Activated T-helper 1 cell treated with anti-CD3 and anti-CD28 coated beads, Interleukin-12 subunit alpha, Interleukin-12 subunit beta, Interleukin-2, Interleukin-4 antibody, amounts not matched to agents 30 ng/mL and 10 ng/mL and 1 ng/mL, durations not matched to agents 14 hours and 24 hours and 36 hours (primary cell): ENCODE measurements at places on chromosomes 4 and X.

GRCh38 chr4:13963601-13964000, 336.1 kb upstream of the BOD1L1 start:
- no peaks in the 10 kb centered on the region for H3K27me3 ChIP-seq
- H3K27ac ChIP-seq = no peak overlapping the region
- H3K4me1 ChIP-seq = no peaks in the 10 kb centered on the region
- DNase-seq = no peak
- no peak overlapping the region for H3K4me3 ChIP-seq

- DNase-seq = no peak
- no peak overlapping the region for H3K4me3 ChIP-seq
- H3K27ac ChIP-seq = no peak overlapping the region
- H3K27me3 ChIP-seq = no peaks in the 10 kb centered on the region
- H3K36me3 ChIP-seq = no peaks in the 10 kb centered on the region
- H3K4me1 ChIP-seq = no peaks in the 10 kb centered on the region
These were observed 57.6 kb downstream of the RBM46 start for GRCh38 chr4:154838694-154839093.

DNA sequence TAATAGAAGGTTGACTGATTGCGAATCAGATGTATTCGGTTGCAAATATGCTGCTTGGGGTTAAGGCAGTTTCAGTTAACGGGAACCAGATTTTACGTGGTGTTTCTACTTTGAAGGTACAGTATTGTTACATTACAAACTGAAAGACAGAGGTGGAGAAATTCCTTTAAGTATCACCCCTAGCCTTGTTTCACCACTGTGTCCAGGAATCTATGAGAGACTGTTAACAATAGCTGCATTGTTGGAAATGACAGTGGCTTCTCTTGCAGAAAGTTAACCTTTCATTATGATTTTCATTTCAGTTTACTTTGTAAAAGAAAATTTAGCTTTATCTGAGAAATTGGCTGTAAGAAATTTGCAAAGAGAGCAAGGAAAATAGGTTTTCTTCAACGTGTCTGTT, 2.6 kb downstream of the CDKL5 start:
- peaks cover 13% of the 10 kb centered on the region for H3K4me1 ChIP-seq
- no peak overlapping the region for H3K4me3 ChIP-seq
- H3K36me3 ChIP-seq = no peaks in the 10 kb centered on the region
- peaks cover 9% of the 10 kb centered on the region for H3K27me3 ChIP-seq

- peaks cover 49% of the 10 kb centered on the region for H3K4me1 ChIP-seq
- peaks cover 11% of the 10 kb centered on the region for H3K36me3 ChIP-seq
- no peaks in the 10 kb centered on the region for H3K27me3 ChIP-seq
- peak within 1 kb of the TSS; percentile 95 for H3K4me3 ChIP-seq
- no peak for DNase-seq
- peak within 1 kb of the TSS; percentile 97 for H3K27ac ChIP-seq
These were observed at the start of gene GK for GRCh38 chrX:30653415-30654131. Gene GK, plus strand, starts transcription at chrX:30653423. Its CDS starts 115 bp downstream, at chrX:30653538.

DNA sequence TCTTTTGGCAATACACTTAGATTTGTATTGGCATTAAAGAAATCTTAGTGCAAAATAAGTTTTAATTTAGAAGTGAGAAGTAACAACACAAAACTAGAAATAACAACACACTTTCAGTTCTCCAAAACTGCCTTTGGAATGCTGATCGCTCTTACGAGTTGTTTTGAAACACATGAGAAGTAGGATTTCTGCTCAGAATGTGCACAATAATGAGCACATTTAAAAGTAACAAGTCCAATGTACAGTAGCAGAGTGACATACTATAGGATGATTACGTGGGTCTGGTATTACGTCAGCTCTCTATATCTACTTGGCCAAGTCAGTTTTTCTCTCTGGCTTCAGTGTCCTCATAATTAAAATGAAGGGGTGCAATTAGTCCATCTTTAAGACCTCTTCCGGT, 164.8 kb downstream of the CHM start:
- H3K36me3 ChIP-seq = peaks cover 1% of the 10 kb centered on the region
- no peaks in the 10 kb centered on the region for H3K27me3 ChIP-seq

GRCh38 chr4:1410491-1411325, 4.5 kb upstream of the NKX1-1 start:
- no peak for DNase-seq
- H3K4me3 ChIP-seq = no peak overlapping the region
- H3K36me3 ChIP-seq = peaks cover 2% of the 10 kb centered on the region
- H3K27ac ChIP-seq = no peak overlapping the region
- H3K27me3 ChIP-seq = peaks cover 29% of the 10 kb centered on the region
- no peaks in the 10 kb centered on the region for H3K4me1 ChIP-seq

DNA sequence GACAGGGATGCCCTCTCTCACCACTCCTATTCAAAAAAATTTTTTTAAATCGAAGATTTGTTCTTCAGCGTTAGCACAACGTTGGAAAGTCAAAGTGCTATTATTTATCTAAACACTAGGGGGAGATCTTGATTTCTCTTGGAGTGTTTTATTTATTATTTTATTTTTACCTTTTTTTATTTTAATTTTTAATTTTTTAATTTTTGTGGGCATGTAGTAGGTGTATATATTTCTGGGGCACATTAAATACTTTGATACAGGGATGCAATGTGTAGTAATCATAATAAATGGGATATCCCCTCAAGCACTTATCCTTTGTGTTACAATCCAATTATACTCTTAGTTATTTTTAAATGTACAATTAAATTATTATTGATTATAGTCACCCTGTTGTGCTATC, 37.4 kb upstream of the SLC10A4 start:
- H3K36me3 ChIP-seq = no peaks in the 10 kb centered on the region
- H3K27me3 ChIP-seq = peaks cover 6% of the 10 kb centered on the region
- H3K27ac ChIP-seq = no peak overlapping the region
- no peaks in the 10 kb centered on the region for H3K4me1 ChIP-seq

DNA sequence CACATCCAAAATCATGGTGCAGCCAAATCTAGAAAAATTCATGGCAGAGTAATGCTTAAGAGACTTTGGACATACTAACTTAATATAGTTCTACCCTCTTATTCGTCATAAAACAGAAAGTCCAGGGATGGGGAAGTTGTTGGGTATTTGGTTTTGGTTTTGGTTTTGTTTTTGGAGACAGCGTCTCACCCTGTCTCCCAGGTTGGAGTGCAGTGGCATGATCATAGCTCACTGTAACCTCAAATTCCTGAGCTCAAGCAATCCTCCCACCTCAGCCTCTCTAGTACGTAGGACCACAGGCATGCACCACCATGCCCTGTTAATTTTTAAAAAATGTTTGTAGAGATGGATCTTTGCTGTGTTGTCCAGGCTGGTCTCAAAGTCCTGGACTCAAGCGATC, 271.8 kb upstream of the TENM3 start:
- no peak overlapping the region for H3K27ac ChIP-seq
- no peaks in the 10 kb centered on the region for H3K36me3 ChIP-seq
- no peaks in the 10 kb centered on the region for H3K4me1 ChIP-seq
- no peaks in the 10 kb centered on the region for H3K27me3 ChIP-seq
- no peak for DNase-seq
- H3K4me3 ChIP-seq = peak overlapping the region; percentile 40

DNA sequence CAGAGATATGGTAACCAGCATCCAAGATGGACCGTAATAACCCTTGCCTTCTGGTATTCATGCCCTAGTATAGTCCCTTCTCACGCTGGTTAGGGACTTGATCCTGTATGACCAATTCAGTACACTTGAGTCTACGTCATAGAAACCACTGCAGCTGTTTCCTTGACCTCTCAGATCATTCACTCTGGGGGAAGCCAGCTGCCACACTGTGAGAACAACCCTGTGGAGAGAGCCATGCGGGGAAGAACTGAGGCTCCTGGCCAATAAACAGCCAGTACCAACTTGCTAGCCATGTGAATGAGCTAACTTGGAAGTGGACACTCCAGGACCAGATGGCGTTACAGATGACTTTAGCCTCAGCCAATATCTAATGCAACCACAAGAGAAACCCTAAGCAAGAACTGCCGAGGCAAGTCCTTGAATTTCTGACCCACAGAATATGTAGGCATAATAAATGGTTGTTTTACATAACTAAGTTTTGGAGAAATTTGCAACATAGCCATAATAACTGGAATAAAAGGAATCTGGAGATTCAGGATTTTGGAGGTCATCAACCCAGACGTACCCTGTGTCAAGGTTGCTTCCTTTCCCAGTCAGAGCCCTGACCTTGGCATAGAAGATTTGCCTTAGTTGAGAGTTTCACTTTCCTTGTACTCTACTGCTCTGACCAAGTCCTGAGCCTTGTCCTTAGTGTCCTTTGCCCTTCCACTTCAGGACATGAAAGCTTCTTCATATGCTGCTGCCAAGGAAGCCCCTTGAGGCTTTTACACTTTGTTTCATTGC, 87.3 kb upstream of the ZNF81 start:
- H3K4me1 ChIP-seq = no peaks in the 10 kb centered on the region
- no peak overlapping the region for H3K4me3 ChIP-seq
- no peaks in the 10 kb centered on the region for H3K36me3 ChIP-seq
- H3K27me3 ChIP-seq = peaks cover 2% of the 10 kb centered on the region
- H3K27ac ChIP-seq = no peak overlapping the region

GRCh38 chr4:182683661-182684060, 233.5 kb downstream of the DCTD start:
- peaks cover 2% of the 10 kb centered on the region for H3K27me3 ChIP-seq
- no peaks in the 10 kb centered on the region for H3K36me3 ChIP-seq
- no peaks in the 10 kb centered on the region for H3K4me1 ChIP-seq
- no peak for DNase-seq
- H3K4me3 ChIP-seq = no peak overlapping the region
- H3K27ac ChIP-seq = no peak overlapping the region

DNA sequence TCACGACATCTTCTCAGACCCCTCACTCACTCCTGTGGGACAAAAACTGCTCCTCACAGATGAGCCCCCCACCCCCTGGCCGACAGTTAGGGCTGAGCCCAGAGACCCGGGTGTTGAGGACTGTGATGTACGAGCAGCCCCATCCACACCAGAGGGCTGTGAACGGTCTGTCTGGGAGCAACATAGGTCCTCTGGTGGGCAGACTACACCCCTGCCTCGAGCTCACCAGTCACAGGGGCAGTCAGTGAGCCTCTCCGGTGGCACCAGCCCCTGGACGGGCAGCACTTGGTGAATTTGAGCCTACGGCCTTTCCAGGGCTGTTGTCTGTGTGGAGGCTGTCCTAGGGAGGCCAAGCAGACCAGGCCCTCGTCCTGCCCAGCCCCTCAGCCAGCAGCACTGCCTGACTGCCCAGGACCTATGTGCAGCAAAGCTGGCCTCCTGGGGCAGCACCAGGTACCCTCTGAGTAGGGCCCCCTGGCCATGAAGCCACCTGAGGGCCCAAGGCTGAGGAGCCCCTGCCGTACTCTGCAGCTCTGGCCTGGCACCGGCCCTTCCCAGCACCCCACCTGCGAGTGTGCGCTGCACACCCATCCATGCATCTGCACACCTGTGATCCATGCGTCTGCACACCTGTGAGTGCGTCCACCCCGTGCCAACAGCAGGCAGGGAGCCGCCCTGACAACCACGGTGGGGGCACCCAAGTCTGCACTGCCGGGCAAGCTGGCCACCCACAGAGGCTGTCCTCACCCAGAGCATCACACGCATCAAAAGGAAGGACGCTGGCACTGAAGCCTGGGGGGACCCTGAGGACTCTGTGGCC, 111.6 kb upstream of the NKX1-1 start:
- no peak for DNase-seq
- peaks cover 9% of the 10 kb centered on the region for H3K27me3 ChIP-seq
- H3K4me1 ChIP-seq = no peaks in the 10 kb centered on the region
- no peak overlapping the region for H3K4me3 ChIP-seq

GRCh38 chrX:84737471-84737871, 235.2 kb upstream of the HDX start:
- H3K4me1 ChIP-seq = no peaks in the 10 kb centered on the region
- no peak overlapping the region for H3K4me3 ChIP-seq
- no peak for DNase-seq
- H3K27ac ChIP-seq = no peak overlapping the region

DNA sequence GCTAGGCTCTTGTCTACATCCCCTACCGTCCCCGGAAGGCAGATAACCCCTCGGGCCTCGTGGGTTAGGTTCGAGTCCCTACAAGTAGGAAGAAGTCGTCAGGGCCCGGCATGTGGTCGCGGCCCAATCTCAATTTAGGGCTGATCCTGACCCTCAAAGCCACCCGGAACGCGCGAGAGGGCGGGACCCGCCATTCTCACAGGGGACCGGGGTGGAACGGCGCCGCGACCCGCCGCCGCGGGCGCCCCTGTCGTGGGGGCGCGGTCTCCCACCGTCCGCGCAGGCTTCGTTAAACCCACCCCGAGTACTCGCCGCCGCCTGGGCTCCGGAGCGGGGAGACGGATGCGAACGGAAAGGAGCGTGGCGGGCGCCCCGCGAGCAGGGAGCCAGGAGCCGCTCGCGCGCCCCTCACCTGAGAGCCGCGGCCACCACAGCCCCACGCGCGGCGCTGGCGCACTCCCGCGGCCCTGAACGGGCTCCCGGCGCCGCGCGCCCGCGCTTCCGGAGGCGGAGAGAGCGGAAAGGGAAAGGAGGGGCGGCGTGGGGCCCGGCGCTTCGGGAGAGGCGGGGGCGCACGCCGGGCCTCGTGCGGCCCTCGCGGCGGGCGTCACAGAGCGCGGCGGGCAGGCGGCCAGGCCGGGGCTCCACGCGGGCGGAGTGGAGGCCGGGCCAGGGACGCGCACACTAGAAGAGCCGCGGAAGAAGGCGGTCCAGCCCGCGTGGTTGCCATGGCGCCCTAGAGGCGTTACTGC, at the start of gene CFAP97:
TSS of gene CFAP97 (minus strand) at position 515 of the 752 bp plus-strand sequence. CDS start 12,804 bp downstream, outside the sequence.
- H3K4me1 ChIP-seq = peaks cover 36% of the 10 kb centered on the region
- peaks cover 5% of the 10 kb centered on the region for H3K36me3 ChIP-seq
- peak within 1 kb of the TSS; percentile 100 for H3K27ac ChIP-seq
- H3K27me3 ChIP-seq = peaks cover 1% of the 10 kb centered on the region
- H3K4me3 ChIP-seq = peak within 1 kb of the TSS; percentile 99
- peak; percentile 75 for DNase-seq

DNA sequence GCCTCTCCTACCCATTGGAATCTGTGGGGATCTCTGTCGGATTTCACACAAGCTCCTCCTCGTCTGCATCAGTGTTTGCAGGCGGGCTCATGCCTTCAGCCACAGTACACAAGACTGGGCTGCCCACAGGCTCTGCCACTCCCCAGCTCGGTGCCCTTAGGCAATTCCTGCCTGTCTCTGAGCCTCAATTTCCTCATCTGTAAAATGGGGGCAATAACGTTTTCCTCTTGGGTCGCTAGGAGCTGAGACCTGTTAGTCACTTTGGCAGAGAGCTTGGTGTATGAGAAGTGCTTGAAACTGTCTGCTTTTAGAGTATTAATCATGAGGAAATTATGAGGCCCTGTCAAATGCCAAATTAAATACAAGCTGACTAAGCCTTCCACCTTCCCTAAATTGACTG, 27.6 kb upstream of the MSX1 start:
- no peak for DNase-seq
- no peak overlapping the region for H3K27ac ChIP-seq

DNA sequence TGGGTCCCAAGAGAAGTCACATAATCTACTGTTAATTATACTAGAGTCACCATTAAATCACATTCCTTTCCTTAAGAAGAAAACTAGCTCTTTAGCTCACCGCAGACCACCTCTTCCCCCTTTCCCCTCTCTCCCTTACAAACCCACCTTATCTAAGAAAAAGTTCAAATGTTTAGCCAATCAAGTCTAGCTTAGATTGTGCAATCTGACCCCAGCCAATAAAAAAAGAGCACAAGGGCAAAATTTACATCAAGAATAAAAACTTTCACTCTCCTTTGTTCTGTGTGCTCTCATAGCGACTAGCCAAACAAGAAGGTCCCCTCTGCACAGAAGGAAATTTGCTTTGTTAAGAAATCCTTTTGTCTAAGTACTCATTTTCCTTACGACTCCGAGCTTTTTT, 76.3 kb downstream of the TMEM156 start:
- DNase-seq = no peak
- no peak overlapping the region for H3K4me3 ChIP-seq
- H3K27me3 ChIP-seq = no peaks in the 10 kb centered on the region
- peaks cover 64% of the 10 kb centered on the region for H3K4me1 ChIP-seq
- peak overlapping the region; percentile 96 for H3K27ac ChIP-seq
